ENCODE measurements at places on chromosomes 2 and 18.

DNA sequence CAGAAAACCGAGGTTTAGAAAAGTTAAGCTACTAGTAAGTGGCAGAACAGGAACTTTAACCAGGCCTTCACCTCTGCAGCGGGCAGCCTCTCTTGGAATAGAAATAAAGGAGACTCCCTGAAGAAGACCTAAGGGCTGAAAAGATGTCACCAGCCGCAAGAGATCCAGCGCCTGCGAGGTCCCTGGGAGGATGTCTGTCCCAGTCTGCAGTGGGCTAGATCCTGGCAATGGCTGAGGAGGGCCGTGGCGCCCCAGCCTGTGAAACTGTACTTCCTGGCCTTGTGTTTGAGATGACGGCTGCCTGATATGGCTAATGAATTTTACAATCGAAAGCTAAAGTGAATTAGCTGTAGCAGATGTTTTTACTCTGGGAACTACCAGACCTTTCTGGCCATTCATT lies 300.6 kb upstream of the SALL3 start:
- DNase-seq, result no peak

DNA sequence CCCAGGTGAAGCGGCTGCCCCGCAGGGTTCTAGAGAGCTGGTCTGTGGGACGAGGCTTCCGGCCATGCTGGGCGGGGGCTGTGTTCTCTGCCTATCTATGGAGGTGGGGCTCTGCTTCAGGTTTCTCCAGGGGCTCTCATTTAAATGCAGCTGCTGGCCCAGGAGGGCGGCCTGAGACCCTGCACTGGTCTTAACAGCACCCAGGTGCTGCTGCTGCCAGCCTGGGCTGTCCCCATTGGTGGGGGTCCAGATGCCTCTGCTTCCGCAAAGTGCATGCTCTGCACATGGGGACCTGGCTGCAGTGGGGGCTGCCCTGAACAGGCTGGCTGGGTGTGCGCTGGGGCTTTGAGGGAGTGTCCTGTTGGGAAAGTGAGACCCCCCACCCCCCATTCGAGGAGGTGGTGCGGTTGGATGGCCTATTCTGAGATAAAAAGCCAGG lies 29.7 kb upstream of the ALLC start:
- DNase-seq, result no peak

- DNase-seq, result no peak
Measured at GRCh38 chr18:57792631-57793301, 10.3 kb downstream of the ATP8B1 start.

DNA sequence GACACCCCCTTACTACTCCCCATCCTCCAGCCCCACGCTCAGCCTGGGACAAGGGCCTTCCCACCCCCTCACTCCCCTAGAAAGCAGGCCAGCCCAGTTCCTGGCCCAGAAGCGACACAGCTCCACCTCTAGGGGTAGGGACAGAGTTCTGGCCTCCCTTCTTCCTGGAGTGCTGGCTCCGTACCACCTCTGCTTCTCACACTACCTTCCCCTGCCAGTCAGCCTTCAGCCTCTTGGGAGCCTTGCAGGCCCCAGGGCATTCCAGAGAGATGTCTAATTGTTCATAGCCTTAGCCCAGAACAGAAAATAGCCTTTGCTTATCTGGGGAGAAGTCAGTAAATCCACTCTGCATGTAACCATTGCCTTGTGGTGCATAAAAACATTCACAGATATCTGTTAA lies 13.1 kb upstream of the CATIP start:
- no peak for DNase-seq

GRCh38 chr2:238527565-238527964 lies 100.8 kb downstream of the ASB1 start:
- no peak for DNase-seq

DNA sequence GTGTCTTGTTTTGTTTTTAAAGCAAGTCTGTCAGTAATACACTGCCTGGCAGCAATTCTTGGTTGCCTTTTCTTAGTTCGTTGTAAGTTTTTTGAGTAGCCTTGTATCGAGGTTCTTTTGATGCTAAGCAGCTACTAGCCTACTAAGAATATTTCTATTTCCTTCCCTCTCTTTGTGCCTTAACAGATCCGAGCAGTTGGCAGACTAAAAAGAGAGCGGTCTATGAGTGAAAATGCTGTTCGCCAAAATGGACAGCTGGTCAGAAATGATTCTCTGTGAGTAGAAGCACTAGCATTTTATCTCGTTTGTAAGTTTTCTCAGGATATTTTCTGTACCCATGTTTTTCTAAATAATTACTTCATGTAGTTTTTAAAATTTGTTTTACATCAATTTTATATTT lies 15.1 kb downstream of the MFF start:
- no peak for DNase-seq

DNA sequence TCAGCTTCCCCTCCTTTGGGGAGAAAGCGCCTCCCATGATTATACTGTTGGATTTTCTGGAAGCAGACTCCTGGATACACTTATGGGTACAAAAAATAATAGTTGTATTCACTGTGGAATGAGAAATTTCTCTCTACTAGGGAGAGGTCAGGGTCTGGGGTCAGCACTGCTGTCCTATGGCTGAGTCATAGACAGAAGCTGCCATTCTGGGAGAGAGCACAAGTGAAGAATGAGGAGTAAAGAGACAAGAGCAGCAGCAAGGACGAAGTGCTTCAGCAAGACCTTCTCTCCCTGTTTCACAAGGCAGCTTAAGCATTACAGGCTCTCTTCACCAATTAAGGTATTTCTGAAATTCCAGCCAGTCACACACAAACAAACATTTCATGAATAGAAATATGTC lies 10.1 kb upstream of the UNC80 start:
- DNase-seq, result no peak

DNA sequence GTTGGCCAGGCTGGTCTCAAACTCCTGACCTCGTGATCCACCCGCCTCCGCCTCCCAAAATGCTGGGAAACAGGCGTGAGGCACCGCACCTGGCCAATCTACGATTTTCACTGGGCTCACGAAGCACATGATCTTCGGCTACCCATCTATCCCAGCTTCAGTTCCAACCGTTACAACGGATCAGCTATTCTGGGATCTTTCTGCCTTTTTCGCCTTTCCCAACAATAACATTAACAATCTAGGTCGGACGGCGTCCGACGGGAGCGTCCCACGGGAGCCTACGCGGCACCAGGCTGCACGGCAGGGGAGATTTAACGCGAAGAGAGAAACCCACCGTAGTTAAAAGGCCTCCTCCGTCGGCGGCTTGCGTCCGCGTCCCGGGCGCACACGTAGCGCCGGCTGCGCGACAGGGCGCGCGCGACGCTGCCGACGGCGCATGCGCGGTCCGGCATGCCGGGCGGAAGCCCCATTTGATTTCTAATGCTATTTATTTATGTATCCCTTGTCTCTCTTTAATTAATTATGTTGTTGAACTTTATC lies at the start of gene MSL3B:
Gene MSL3B (minus strand): TSS at position 394 of the 540 bp plus-strand sequence.
- DNase-seq, result peak; percentile 33

GRCh38 chr2:176171351-176172006 lies 14.4 kb downstream of the HOXD3 start:
- no peak for DNase-seq

GRCh38 chr2:151374436-151374835 lies 17.0 kb downstream of the TNFAIP6 start:
- no peak for DNase-seq

- no peak for DNase-seq
Measured at GRCh38 chr2:4090668-4091630, 387.6 kb downstream of the DCDC2C start.

GRCh38 chr2:157787364-157787938 lies 88.7 kb downstream of the ACVR1 start:
- DNase-seq, result no peak

DNA sequence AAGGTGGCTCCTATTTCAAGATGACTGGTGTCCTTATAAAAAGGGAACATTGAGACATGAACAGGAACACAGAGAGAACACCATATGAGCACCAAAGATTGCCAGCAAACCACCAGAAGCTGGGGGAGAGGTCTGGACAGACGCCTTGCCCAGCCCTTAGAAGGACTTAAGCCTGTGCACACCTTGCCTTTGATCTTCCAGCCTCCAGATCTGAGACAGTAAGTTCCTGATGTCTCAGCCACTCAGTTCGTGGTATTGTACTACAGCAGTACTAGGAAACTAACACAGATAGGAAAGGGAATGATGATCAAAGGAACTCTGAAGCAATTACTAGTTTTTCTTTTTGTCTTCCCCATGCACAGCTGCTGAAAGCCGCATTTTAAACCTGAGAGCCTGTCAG lies 137.3 kb upstream of the FHL2 start:
- no peak for DNase-seq

DNA sequence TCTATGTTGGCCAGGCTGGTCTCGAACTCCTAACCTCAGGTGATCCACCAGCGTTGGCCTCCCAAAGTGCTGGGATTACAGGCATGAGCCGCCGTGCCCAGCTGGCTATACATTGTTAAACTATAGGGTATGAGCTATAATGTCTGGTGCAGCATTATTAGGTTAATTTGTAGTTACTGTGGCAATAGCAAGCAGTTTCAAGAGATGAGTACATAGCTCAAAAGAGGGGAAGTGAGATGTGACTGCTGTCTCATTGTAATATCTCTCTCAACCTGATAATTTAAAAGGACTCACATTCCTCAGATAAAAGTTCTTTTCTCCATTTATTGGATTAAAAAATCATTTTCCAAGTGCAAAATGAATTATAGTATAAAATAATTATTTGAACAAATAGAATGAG lies 116.4 kb downstream of the INO80D start:
- no peak for DNase-seq

DNA sequence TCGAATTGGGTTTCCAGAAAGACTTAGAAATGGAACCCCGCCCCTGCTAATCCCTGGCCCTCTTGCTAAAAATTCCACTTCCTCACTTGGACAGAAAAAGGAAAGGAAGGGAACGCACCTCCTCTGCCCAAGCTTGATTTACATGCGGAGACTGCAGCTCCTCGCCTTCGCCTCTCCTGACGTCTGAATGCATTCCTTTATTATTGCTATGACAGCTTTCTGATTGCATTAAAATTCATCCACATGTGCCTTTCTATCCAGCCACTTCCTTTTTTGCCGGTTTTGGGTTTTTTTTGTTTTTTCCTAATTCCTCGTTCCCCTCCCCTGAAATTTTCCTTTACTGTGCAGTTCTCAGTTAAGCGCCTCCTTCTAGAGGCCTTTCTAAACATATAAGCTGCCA lies 287.8 kb downstream of the CELF4 start:
- DNase-seq, result no peak

GRCh38 chr18:10689236-10690034 lies 163.6 kb downstream of the NAPG start:
- no peak for DNase-seq

- DNase-seq, result no peak
Measured at GRCh38 chr18:2442006-2442405, 129.3 kb downstream of the METTL4 start.

- DNase-seq, result no peak
Measured at GRCh38 chr2:134479696-134480330, 225.9 kb downstream of the MGAT5 start.

- no peak for DNase-seq
Measured at GRCh38 chr18:54815086-54815485, 13.2 kb upstream of the RAB27B start.

- no peak for DNase-seq
Measured at GRCh38 chr2:69734854-69735544, 6.9 kb upstream of the ANXA4 start.

GRCh38 chr2:176999301-176999700 lies 213.3 kb upstream of the HNRNPA3 start:
- DNase-seq, result no peak

DNA sequence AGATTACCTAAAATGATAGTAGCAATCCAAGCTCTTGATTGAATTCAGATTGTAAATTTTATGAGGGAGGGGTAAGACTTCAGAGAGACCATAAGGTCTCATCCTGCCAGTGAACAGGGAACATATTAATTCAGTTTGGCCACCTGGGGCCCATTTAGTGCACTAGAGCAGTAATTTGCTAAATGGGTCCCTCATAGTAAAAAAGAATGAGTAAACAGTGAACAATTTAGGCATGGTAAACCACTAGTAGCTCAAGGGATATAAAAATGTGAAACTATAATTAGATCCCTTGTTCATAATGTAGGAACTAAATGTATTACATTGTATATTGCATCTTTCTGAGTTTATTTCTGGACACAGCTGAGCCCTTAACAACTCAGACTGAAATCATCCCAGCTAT lies 4.9 kb upstream of the PHLPP1 start:
- DNase-seq, result no peak

- DNase-seq, result no peak
Measured at GRCh38 chr18:48161911-48162698, 231.6 kb upstream of the SMAD2 start.

- no peak for DNase-seq
Measured at GRCh38 chr2:202286595-202286994, 21.0 kb downstream of the NOP58 start.

GRCh38 chr2:219142329-219142728 lies 18.3 kb downstream of the NHEJ1 start:
- DNase-seq, result no peak

DNA sequence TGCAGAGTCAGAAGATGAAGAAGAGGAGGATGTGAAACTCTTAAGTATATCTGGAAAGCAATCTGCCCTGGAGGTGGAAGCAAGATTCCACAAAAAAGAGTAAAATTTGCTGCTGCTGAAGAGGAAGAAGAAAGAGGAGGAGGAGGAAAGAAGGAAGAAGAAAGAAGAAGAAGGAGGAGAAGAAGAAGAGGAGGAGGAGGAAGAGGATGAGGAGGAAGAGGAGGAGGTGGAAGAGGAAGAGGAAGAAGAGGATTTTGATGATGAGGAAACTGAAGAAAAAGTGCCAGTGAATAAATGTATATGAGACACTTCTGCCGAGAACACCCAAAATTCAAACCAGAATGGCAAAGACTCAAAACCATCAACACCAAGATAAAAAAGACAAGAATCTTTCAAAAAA lies 20.9 kb upstream of the TAF4B start:
- no peak for DNase-seq

- DNase-seq, result peak; percentile 37
Measured at GRCh38 chr2:136131484-136131960, 13.6 kb upstream of the CXCR4 start.

- DNase-seq, result no peak
Measured at GRCh38 chr2:212665948-212666347, 127.3 kb upstream of the ERBB4 start.

- no peak for DNase-seq
Measured at GRCh38 chr2:61900281-61900680, 5.2 kb upstream of the COMMD1 start.

DNA sequence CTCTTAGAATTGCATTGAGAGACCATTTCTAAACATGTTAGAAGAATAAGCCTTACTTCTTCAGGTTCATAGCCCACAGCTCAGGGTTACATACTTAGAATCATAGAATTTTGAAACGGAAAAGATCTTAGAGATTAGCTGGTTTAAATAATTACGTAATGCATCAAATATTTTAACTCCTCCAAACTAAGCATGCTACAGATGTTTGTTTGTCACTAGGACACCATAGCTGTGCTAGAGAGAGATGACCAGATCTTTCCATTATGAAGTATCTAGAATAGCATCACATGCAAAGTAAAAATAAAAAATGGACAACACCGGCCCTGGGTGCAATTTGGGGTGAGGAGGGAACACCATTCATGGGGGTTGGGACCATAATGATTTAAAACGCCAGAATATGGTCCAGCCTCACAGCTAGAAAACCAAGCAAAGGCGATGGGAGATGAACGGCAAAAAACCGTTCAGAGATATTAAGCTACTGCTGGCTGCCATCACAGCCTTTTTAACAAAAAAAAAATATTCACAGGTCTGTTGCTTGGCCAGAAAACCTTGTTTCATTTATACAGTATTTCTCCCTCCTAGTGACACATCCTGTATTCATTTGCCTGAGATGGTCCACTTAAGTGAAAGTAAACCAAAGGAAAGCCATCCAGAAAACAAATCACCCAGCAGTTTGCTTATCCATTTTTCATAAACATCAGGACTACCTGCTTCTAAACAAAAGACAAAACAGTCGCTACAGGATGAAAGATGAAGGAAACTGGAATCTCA lies 94.2 kb downstream of the EPHA4 start:
- no peak for DNase-seq

GRCh38 chr18:615773-616172 lies 19.0 kb downstream of the CLUL1 start:
- DNase-seq, result no peak

Measured in T follicular helper cell (primary cell).